ENCODE measurements at places on chromosomes 1 and 21.

DNA sequence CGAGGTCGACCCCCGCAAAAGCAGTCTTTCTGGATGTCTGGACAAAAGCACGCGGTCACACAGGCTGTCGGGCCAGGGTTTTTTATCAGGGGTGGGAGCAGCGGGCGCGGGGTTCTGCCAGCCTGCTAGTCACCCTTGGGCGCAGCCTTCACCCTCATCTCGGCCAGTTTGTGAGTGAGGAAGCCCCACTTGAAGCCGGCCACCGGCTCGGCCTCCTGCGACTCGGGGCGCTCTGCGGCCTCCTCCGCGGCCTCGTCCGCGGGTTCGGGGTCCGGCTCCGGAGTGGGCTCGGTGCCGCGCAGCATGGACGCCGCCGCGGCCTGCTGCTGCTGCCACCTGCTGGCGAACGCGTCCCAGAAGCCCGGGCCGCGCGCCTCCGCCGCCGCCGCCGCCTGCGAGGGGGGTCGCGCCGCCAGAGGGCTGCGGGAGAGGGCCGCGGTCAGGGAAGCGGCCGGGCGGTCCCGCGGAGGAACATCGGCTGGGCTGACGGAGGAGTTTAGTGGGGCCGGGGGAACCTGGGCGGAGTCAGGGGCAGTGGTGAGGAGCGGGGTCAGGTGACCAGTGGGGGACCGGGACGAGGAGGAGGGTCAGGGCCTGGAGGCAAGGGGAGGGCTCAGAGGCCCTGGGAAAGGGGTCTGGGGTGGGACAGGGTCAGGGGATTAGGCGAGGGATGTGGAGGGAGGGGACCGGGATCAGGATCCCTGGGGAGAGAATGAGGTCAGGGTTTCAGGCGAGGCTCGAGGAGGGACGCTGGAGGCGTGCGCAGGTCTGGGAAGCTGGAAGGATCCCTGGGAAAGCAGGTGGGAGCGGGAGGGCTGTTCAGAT, 4.5 kb downstream of the C1orf232 start:
- peak; percentile 47 for DNase-seq

DNA sequence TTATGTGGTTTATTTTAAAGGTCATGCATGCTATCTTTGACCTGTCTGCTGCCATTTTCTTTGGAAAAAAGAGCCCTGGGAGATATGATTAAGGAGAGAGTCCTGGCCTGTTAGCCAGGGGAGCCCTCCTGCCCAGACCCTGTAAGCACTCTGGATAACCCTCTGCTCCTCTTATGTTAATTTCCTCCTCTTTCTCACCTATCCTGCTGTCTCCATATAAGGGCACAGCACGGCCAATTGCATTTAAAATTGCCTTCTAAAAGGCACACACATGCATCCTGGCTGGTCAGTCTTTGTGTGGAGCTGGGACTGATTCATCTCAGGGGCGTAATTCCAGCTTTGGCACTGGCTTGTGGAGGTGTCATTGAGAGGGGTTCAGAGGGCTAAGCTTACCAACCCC, 158.9 kb downstream of the ST6GALNAC5 start:
- no peak for DNase-seq

DNA sequence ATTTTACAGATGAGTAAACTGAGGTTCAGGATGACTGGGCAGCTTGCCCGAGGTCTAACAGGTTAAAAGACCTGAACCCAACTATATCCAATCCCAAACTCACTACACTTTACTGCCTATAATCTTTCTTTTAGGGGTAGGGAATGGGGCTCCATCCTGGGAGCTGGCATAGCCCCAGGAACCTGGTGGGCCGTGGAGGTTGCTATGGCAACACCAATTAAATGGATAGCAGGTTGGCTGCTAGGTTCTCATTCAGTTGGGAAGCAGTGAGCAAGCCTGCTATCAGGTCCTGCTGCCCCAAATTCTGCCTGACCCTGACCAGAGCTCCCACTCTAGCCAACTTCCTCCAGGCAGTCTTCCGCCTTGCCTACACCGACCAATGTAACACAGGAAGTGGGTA, 40.9 kb downstream of the LRP8 start:
- DNase-seq: no peak

- no peak for DNase-seq
Measured at GRCh38 chr1:220527279-220527907, 543 bp upstream of the MARK1 start.

GRCh38 chr21:18443085-18443484, 39.5 kb upstream of the TMPRSS15 start:
- DNase-seq: no peak

DNA sequence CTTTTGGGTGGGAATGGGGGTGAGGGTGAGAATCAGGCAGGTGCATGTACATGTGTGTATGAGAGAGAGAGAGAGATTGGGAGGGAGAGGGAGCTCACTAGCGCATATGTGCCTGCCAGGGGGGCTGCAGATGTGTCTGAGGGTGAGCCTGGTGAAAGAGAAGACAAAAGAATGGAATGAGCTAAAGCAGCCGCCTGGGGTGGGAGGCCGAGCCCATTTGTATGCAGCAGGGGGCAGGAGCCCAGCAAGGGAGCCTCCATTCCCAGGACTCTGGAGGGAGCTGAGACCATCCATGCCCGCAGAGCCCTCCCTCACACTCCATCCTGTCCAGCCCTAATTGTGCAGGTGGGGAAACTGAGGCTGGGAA, 95.0 kb downstream of the EPHB2 start:
- DNase-seq: no peak

DNA sequence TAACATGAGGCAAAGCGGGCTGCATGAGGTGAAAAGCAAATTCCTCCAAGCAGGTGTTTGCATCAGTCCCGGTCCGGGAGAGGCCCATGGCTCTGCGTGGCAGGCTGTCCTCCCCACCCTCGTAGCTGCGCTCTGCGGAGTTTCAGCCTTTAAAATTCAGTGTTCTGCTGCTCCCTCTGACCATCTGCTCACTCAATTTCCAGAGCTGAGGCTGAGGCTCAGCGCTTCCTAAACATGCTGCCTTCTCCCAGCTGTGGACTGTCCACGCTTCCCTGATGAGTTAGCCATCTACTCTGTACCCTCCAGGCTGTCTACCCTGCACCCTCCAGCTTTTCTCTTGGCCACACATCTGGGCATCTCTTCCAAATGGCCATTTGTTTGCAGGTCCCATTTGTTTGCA, 87.7 kb downstream of the KCNJ6 start:
- no peak for DNase-seq

DNA sequence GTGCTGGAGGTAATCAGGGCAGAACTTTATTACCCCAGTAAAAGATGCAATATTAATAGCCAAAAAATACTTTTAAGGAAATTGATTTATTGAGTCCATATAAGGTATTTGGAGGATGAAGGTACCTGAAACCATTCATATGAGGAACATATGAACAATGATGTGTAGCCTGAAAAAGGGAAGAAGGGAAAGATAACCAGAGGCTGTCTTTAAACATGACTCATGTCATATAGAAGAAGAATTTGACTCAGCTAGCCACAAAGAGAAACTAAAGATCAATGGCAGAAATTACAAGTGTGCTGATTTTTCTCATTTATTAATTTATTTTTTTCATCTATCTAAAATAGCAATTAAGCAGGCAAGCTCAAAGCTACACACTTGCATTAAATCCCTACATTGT, 136.2 kb upstream of the DUSP10 start:
- DNase-seq: no peak

- DNase-seq: no peak
Measured at GRCh38 chr1:7376676-7377075, 394.4 kb upstream of the VAMP3 start.

- peak; percentile 2 for DNase-seq
Measured at GRCh38 chr1:67110352-67110751, 24.4 kb downstream of the C1orf141 start.

DNA sequence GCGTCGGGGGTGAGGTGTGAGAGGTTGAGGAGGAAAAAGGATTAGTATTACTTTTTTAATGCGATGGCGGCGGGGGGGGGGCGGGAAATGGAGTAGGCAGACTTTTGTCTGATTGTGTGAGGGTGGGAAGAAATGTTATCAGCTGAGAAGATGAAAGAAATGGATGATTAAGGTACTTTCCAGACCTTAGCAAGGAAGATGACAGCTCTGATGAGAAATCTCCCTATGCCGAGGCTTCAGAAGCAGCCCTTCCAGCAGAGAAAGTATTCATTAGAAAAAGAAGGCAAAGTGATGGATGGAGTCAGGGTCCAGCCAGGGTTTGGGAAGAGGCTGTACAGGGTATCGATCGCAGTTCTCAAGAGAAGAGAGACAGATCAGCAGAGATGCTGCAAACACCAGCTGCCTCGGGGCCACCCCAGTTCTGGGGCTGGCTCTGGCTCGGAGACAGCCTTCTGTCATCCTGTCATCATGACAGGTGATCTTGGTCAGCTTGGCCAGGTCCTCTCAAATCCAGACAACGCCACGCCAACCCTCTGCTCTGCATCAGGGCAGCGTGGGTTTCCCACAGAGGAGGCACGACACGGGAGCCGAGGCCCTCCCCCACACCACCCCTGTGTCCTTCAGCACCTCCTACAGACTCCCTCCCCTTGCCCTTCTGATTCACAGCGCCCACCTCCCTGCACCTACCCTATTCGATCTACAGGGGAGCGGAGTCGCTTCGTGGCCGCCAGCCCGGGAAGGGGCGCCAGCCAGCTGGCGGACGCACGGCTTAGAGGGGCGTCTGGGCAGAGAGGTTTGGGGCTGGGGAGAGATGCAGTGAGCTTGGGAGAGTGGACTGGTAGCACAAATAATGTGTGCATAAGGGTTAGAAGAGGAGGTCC, 674 bp upstream of the ATXN7L2 start:
- DNase-seq: no peak

GRCh38 chr1:16405441-16405840, 31.8 kb downstream of the SPATA21 start:
- no peak for DNase-seq

GRCh38 chr1:236417336-236417735, 23.2 kb downstream of the EDARADD start:
- no peak for DNase-seq

DNA sequence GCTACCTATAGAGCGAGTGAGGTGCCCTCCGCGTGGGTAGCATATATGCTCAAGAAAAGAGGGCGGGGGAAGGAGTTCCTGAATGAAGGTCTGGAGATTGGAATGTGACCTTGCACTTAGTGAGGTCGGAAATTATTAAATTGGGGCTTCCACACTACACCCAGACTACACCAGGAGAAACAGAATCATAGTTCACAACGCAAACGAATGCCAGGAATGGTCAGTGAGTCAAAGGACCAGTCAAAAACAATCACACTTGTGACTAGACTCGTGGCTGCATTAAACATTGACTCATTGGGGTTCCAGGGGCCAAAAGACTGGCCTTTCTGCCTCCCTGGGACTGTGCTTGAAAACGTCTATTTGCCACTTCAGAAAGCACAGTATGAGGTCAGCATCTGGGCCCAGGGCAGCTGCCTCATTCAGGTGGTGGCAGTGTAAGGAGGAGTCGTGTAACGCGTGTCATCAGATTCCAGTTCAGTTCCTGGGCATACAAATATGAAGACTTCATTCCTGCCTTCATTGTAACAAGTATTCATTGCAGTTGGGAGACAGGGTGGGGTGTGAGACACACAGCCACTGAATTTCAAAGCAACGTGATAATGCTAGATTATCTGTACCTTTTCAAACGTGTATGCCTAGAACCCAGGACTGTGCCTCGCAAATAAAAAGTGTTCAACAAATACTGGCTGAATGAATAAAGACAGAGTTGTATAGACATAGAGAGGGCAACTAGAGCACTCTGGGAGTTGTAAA, at the start of gene YOD1:
Gene YOD1 (minus strand): TSS at position 18 of the 753 bp plus-strand sequence. CDS start 178 bp downstream, outside the sequence.
- DNase-seq: no peak

DNA sequence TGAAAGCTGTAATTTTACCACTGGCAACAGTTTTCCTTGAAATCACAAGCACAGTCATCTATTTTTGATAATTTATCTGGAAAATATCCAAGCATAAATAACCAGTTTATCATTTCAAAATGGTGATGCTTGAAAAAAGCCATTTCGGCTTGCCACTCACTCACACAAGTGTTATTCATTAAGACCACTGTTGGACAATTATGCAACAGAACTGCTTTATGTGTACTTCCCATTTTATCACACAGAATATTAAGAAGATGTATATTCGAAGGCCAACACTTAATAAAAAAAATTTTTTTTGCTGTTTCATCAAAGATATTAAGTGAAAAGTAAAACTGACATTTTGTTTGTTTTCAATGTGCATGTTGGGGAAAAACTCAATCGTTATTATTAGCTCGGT, 62.3 kb downstream of the EIF4G3 start:
- DNase-seq: peak; percentile 41

GRCh38 chr1:70745199-70745598, 302.4 kb downstream of the PTGER3 start:
- peak; percentile 12 for DNase-seq

DNA sequence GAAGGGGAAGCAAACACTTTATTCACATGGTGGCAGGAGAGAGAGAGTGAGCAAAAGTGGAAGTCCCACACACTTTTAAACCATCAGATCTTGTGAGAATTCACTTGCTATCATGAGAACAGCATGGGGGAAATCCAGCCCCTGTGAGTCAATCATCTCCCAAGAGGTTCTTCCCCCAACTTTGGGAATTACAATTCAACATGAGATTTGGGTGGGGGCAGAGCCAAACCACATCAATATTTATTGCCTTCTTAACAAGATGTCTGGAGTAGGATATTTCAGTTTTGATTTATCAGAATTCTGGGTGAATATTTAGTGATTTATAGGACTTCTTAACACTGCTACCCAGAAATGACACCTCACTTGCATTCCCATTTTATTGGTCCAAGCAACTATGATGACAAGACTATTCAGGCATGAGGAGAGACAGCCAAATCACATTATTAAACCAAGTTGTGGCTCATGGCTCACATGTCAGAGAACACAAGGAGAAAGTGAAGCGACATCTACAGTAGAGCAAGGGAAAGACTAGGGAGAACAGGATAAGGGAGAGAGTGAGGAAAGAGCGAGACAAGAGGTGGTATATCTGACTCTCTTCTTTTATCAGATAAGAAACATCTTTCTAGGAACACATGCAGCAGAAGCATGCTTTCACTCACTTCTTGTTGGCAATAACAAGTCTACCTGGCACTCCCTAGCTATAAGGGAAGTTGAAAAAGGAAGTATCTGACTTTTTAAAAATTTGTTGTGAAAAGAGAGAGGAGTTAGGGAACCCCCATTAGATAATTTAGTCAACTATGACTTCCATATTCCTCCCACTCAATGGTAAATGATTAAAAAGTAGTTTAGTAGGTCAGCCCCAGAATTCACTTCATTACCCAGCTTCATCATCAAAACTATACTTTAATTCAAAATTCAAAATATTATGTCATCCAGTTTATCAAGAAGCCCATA, 36.6 kb upstream of the PTPRC start:
- DNase-seq: no peak

Data from NB4 (cell line).